ENCODE measurements at places on chromosomes 4 and X. TPM values are rescaled to one million over a fixed set of nuclear protein-coding genes. Genes with fewer than 3 reads are reported as not detected.

ARHGAP36 gene
- total RNA-seq: not detected

CYLC1 gene
- not detected for total RNA-seq

CXCL6 gene
- not detected for total RNA-seq

NXF3 gene
- not detected for total RNA-seq

Data from CD4-positive, alpha-beta T cell (primary cell).